ENCODE measurements at places on chromosomes 13 and 19. TPM values are rescaled to one million over a fixed set of nuclear protein-coding genes. Genes with fewer than 3 reads are reported as not detected.

Gene ATP1A3
- total RNA-seq, result under 0.01 TPM

Gene DOCK6
- 10.2 TPM for total RNA-seq

Gene ZNF544
- 34.4 TPM for total RNA-seq

Gene SIGLEC14
- total RNA-seq, result not detected

Gene ZNF284
- 3.3 TPM for total RNA-seq

Gene RFPL4A
- not detected for total RNA-seq

Gene LILRB5
- total RNA-seq, result not detected

Gene IL17D
- total RNA-seq, result 5.3 TPM

Gene RPL18
- total RNA-seq, result 1,560 TPM

Gene MATK
- total RNA-seq, result not detected

Gene KMT5C
- total RNA-seq, result 4.8 TPM

Gene RXFP2
- total RNA-seq, result not detected

Gene ZNF682
- 2.1 TPM for total RNA-seq

Gene OR7E24
- total RNA-seq, result not detected

Gene ZNF132
- total RNA-seq, result 9.5 TPM

Gene RNF126
- 16.8 TPM for total RNA-seq

Gene DUS3L
- 25.2 TPM for total RNA-seq

Gene GSX1
- not detected for total RNA-seq

Gene PLEKHF1
- 27.5 TPM for total RNA-seq

Gene GIPR
- 0.12 TPM for total RNA-seq

Gene FSTL3
- total RNA-seq, result 16.1 TPM

Gene DAND5
- 0.13 TPM for total RNA-seq

Gene C5AR1
- under 0.01 TPM for total RNA-seq

Gene SIGLEC12
- total RNA-seq, result not detected

Gene ZNF222
- total RNA-seq, result 7.1 TPM

Gene PSG1
- not detected for total RNA-seq

Gene CEACAM7
- not detected for total RNA-seq

Gene NUFIP1
- total RNA-seq, result 1.7 TPM

Gene CABP5
- not detected for total RNA-seq

Gene ATP8B3
- 2.7 TPM for total RNA-seq

Gene MEIOSIN
- total RNA-seq, result not detected

Gene IGFL2
- total RNA-seq, result not detected

Gene GRK1
- total RNA-seq, result not detected

Gene ALDH16A1
- 40.8 TPM for total RNA-seq

Gene NPAS1
- total RNA-seq, result 0.13 TPM

Gene NLRP7
- not detected for total RNA-seq

All from aortic smooth muscle cell (primary cell).